ENCODE measurements at places on chromosomes 16 and 17. TPM values are rescaled to one million over a fixed set of nuclear protein-coding genes. Genes with fewer than 3 reads are reported as not detected.

- no peak for DNase-seq
These were observed 72.6 kb downstream of the SYCE1L start for GRCh38 chr16:77271532-77272426.

GRCh38 chr16:471353-472198 lies 46.1 kb downstream of the RAB11FIP3 start:
- no peak for DNase-seq

Gene PRR11
- 13.4 TPM for total RNA-seq

DNA sequence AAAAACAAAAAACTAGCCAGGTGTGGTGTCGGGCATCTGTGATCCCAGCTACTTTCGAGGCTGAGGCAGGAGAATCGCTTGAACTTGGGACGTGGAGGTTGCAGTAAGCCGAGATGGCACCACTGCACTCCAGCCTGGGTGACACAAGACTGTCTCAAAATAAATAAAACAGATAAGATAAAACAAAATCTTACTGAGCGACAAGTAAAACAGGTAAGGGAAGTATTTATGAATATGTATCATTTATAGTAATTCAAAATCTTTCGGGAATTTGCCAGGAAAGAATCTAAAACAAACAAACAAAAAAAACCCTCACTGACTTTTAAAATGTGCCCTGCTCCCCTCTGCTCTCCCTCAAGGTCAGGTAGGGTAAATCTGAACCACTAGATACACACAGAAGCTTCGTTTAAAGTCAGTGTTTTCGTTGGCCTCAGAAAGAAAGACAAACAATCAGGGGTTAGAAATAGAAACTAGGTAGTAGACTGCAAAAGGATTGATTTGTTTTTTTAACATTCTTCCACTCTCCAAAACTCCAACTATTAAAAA lies 2.1 kb downstream of the PRPSAP1 start:
- no peak for DNase-seq

DNA sequence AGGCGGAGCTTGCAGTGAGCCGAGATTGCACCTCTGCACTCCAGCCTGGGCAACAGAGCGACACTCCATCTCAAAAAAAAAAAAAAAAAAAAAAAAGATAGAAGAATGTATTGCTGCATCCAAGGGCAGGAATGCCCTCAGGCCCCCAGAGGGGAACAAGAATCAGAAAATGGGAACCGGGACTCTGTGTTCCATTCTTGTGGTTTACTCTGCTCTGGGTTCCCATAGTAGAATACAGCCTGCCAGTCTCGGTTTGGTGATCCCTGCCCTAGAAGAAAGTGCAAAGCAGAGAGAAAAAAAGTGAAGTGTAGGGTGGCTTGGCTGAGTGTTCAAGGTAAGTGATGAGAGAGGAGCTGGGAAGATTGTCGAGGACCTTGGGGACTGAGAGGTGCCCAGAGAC lies 27.4 kb upstream of the KDM6B start:
- no peak for DNase-seq
